ENCODE measurements at places on chromosomes 13 and 19.

DNA sequence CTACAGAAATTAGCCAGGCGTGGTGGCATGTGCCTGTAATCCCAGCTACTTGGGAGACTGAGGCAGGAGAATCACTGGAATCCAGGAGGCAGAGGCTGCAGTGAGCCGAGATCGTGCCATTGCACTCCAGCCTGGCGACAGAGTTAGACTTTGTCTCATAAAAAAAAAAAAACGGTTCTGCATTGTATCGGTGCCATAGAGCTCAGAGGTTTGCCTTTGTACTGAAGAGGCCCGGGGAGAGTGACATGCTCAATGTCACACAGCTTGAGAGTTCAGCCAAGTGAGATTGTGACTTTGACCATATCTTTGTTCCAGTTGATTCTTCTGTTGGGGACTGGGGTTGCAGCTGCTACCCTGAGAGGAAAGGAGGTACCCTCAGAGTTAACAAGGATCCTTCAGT lies 4.3 kb downstream of the HAUS8 start:
- DNase-seq: no peak

GRCh38 chr19:49017041-49017665 lies at the start of gene LHB:
Gene LHB, minus strand, starts transcription at chr19:49017091. Its CDS starts 10 bp downstream, at chr19:49017081.
- DNase-seq: no peak

DNA sequence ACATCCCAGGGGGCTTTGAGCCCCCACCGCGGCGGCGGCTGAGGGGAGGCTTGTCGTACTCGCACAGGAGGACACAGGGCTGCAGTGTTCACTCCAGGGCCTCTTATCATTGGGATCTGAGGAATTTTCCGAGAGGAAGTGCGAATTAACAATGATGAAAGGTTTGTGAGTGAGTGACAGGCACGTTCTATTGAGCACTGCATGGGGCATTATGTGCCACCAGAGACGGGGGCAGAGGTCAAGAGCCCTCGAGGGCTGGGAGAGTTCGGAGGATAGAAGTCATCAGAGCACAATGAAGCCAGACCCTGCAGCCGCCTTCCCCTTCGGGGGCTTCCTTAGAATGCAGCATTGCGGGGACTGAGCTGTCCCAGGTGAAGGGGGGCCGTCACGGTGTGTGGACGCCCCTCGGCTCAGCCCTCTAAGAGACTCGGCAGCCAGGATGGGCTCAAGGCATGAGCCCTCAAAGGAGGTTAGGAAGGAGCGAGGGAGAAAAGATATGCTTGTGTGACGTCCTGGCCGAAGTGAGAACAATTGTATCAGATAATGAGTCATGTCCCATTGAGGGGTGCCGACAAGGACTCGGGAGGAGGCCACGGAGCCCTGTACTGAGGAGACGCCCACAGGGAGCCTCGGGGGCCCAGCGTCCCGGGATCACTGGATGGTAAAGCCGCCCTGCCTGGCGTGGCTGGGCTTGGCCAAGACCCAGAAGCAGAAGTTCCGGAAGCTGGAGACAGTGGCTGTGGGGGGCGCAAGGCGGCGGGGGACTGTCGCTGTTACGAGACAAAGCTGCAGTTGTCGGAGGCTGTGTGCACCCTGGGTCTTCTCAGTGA lies 53.9 kb downstream of the MCF2L start:
- DNase-seq: no peak

GRCh38 chr13:97367016-97367822 lies 66.8 kb upstream of the RAP2A start:
- DNase-seq: no peak

DNA sequence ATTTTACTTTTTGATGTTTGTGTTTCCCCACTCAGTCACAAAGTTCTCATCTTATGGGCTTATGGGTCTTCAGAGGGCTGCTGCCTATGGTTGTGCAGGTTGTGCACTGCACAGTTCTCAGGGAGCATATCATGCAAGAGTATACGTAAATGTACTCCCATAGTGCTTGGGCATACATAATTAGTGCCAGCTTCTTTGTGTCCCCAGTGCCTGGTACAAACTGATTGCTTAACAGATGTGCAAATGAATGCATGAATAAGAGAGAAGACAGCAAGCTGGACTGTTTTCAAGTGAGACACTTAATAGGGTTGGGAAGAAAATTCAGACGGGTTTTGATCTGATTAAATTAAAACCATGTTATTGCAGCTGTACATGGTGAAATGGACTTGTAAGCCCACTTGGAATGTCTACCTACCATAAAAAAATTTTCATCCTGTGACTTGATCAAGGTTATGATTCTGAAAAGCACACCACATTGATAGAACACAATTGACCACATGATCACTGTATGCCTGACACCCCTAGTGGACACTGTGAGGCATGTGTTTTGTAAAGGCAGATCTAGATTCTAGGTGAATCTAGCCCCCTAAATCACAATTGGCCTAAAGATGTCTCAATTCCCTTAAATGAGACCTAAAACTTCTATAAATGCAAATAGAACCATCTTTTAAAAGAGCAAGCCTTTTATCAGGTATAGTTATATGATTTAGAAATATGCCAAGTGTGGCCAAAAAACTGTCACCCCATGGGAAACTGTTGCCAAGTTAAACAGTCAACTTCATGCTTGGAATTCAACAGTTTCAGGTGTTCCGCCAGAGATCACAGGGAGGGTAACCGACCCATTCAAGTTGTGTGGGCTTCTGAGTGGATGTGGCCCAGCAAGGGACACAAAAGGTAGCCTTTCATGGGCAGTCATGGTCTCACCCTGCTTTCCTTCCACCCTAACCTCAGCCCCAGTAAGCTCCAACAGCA lies 27.9 kb downstream of the FAM124A start:
- DNase-seq: peak; percentile 73

DNA sequence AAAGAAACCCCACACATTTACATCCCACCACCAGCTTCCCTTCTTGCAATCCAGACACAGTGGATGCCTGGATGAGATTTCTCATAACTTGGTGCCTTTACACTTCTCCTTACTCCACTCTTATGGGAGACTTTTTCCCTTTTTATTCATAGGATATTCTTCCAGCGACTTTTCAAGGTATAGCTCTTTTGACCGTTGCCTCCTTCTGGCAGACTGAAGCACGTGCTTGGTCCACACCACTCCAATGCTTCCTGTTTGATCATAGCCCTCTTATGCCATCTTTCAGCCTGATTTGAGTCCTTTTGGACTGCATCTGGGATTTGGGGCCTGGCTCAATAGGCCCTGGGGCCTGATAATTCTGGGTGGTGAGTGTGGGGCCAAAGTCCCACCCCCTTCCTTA lies 87.7 kb downstream of the ERCC5 start:
- no peak for DNase-seq

DNA sequence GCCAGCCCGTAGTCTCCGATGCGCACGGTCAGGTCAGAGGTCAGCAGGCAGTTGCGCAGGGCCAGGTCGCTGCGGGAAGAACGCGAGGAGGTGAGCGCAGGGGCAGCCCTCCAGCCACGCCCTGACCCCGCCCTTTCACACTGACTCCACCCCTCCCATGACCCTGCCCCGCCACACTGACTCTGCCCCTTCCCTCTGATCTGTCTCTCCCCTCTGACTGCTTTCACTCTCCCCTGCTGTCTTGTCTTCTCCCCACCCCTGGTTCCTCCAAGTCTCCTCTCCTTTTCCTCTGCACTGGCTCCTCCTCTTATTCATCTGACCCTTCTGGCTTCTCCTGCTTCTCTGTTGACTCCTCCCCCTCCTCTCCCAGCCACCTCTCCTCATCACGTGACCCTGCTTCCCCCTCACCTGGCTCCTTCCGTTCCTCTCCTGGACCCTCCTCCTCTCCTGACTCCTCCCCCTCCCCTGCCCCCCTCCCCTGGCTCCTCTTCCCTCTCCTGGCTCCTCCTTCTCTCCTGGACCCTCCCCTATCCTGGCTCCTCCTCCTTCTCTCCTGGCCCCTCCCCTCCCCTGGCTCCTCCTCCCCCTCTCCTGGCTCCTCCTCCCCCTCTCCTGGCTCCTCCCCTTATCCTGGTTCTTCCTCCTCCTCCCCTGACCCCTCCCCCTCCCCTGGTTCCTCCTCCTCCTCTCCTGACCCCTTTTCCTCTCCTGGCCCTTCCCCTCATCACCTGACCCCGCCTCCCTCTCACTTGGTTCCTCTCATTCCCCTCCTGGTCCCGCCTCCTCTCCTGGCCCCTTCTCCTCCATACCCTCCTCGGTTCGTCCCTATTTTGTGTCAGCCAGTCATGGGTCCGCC lies 9.9 kb downstream of the LMTK3 start:
- no peak for DNase-seq

- DNase-seq: no peak
Measured at GRCh38 chr13:84946192-84946591, 853.0 kb downstream of the SLITRK6 start.

GRCh38 chr13:28657784-28658538 lies 969 bp upstream of the POMP start:
- no peak for DNase-seq

DNA sequence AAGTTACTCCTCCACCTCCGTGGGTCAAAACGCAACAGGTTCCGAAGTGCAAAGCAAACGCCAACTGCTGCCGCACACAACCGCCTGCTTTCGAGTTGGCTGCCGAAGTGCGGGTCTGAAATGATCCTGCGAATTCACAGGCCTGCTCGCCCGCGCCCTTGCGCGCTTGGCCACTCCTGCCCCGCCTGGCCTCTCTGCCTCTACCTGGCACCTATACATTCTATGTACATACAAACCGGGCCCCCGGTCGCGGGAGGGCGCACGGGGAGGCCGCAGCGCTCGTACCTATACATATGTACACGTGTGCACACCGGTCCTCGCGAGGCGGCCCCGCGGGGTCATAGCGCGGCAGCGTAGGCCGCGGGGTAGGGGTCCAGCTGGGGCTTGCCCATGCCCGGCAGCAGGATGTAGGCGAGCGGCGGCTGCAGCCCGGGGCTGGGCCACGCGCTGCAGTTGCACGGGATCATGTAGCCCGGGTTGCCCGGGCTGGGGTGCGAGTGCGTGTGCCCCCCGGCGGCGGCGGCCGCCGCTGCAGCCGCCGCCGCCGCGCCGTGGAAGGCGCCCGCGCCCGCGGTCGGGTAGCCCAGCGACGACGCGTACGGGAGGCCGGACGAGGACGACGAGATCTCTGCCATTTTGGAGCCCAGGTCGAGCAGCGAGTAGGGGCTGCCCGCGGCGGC lies 1.3 kb downstream of the SOX21 start:
- no peak for DNase-seq

GRCh38 chr19:41997121-41997850 lies 3.3 kb upstream of the ATP1A3 start:
- no peak for DNase-seq

DNA sequence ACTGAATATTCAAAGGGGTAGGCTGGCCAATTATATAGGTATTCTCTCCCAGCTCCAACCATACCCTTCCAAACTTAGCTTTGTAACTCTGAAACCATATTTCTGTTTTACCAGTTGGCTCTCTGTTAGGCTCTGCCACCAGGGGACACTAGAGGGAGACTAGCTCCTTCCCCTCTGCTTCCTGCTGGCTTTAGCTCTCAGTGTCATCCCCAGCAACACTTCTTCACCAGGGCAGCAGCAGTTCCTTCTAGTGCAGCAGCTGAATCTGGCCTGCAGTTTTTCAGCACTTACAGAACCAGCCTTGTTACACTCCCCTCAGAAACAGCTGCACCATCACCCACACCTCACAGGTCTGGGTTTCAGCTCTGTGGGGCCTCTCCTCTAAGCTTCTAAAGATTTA lies 51.0 kb upstream of the DOCK9 start:
- no peak for DNase-seq

- DNase-seq: no peak
Measured at GRCh38 chr19:56099638-56100539, 21.2 kb downstream of the ZNF787 start.

- DNase-seq: no peak
Measured at GRCh38 chr13:36813225-36813624, 5.8 kb upstream of the RFXAP start.

DNA sequence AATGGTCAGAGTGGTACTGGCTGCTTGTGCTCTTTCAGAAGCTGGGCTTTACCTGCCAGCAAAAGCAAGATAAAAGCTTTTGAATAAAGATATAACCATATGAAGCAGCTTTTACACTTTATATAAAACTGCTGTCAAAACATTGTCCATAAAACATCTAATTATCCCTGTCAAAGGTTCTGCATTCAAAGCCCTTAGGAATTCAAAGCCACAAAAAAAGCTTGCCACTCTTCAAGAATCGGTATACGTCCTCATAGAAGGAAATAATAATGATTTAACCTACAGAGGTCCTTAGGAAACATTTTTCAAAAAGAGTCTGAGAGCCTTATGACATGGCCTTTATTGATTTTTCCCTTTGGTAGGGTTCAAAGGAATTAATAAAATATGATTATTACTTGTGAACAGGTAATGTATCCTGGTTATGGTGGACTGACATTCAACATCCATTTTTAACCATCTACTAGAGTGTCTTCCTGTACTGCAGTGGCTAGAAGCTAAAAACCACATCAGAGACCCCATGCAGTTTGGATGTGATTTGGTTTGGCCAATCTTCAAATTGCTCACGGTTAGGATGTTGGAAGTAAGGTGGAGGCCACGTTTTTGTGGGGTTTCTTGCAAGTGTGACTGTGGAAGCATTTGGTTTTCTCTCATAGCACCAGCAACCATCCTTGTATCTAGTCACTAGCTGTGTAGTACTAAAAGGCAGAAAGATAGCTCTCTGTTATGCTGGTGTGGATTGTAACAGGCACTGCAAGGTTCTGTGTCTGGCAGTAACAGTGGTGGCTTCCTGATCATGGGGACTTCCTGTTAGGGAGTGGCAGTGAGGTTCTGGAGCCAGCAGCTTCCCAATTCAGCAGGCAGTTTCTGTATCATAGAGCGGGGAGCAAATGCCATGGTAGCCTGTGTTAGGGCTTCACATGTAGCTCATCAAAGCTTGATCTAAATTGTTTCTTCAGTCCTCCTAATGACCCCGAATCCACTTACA lies 441.5 kb downstream of the DIAPH3 start:
- no peak for DNase-seq

GRCh38 chr13:27978301-27978968 lies 9.3 kb upstream of the CDX2 start:
- no peak for DNase-seq

DNA sequence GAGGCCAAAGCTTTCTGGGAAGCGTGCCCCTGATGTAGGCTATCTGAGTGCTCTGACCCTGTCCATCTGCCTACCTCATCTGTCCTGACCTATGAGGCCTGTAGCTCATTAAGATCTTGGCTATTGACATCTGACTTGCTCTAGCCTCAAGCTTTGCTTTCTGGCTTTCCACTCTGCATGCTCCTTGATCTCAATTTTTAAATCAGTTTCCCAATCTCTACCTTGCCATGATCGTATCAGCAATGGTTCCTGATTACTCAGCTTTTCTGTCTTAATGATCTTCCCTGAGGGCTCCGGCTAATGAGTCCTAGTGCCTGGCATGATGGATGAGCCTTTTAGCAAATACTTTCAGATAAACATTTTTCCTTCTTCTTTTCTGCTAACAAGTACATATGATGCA lies 262.0 kb downstream of the NDFIP2 start:
- DNase-seq: no peak

DNA sequence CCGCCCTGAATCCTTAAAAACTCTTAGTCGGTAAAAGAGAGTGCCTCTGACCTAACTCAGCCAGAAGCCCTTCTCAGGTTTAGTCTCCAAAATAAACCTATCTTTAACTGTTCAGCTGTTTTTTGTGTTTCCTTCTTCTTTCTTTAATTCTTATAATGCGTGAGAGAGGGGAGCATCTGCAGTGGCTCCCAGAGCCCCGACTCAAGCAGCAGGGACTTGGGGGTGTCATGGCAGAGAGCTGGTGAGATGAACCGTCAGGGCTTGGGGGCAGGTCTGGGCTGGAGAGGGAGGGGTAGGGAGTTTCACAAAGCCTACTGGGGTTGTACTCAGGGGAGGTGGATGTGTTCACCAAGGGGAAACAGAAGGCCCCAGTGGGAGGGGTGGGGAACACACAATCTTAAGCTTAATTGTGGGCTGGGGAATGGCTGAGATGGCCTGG lies 16.8 kb upstream of the SIGLEC6 start:
- DNase-seq: no peak

GRCh38 chr13:95704510-95704909 lies 27.6 kb downstream of the DNAJC3 start:
- no peak for DNase-seq
